ENCODE measurements at places on chromosomes 3 and 15.

DNA sequence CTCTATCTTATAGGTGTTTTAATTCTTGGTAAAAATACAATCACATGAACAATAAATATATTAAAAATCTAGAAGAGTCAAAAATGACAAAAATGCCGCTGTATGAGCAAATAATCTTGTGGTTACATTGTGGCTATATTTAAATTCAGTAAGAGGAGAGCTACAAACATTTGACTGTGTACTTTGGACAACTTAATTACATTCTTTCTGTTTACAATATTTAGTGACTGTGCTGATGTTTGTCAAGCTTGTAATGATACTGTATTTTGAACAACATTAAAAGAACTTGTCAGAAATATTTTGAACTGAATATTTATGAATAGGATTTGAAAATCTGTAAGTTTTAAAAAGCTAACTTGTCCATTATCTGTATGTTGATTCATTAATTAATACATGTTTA, 598.3 kb downstream of the SI start:
- DNase-seq = no peak

DNA sequence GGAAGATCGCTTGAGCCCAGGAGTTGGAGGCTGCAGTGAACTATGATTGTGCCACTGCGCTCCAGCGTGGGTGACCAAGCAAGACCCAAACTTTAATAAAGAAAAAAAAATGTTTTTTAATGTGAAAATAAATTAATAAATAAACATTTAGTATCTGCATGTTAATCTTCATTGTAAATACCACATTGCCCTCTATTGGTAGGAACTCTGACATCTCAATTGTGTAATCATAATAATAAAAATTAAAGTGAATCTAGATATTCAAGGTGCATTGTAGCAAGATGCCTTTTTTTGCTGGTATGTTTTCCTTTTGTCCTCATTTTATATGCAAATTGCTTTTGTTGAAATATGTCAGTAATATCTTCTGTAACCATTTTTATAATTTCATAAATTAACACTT, 95.0 kb upstream of the LIMD1 start:
- DNase-seq = peak; percentile 57

- DNase-seq = peak; percentile 61
Measured at GRCh38 chr3:170419557-170420087, 954 bp downstream of the CLDN11 start.

DNA sequence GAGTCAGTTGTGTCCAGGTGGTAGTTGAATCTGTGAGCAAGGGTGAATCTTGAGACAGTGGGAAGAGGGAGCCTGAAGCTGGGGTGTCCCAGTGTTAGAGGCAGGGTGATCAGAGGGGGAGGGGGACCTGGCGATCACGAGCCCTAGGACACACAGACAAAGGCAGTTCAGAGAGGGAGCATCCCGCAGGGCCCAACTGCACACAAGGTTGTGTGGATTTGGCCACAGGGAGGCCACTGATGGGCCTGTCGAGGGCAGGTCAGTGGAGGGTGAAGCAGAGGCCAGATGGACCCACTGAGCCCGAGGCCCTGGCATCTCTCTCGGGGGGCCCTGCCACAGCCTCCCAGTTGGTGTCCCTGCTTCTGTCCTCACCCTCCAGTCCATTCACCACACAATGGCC, 48.6 kb upstream of the SMAD6 start:
- no peak for DNase-seq

GRCh38 chr15:40582726-40583246, 11.3 kb upstream of the KNL1 start:
- no peak for DNase-seq

DNA sequence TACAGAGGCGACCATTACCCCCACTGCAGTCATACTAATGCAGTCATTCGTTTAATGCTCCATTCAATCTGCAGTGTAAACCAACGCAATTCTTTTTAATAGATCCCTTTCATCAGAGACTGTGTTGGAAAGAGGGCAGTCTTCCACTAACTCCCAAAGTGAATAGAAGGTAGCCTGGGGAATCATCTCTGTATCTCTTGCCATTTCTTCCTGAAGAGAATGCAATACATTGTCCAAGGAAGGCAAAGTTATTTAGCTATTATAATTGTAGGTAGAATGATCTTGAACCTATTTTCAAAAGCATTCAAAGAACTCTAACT, 1.3 kb upstream of the SLITRK3 start:
- no peak for DNase-seq

GRCh38 chr15:77437264-77437663, 16.6 kb downstream of the HMG20A start:
- no peak for DNase-seq

DNA sequence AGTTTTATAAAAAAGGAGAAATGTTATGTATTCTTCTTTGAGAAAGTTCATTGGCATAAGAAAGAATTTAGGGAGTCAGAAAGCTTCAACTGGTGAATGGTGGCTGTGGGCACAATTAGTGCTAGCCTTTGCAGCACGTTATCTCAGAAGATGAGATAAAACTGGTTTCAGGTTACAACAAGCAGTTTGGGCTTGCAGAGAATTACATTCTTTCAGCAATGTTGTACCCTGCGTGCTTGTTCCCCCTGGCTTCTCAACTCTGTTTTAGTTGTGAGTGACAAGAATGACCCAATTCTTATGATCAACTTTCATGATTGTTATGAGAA, 31.6 kb upstream of the ACP3 start:
- no peak for DNase-seq

- DNase-seq = no peak
Measured at GRCh38 chr15:75153087-75153486, 48.6 kb upstream of the C15orf39 start.

GRCh38 chr15:36769098-36769497, 189.7 kb downstream of the CDIN1 start:
- DNase-seq = peak; percentile 82

DNA sequence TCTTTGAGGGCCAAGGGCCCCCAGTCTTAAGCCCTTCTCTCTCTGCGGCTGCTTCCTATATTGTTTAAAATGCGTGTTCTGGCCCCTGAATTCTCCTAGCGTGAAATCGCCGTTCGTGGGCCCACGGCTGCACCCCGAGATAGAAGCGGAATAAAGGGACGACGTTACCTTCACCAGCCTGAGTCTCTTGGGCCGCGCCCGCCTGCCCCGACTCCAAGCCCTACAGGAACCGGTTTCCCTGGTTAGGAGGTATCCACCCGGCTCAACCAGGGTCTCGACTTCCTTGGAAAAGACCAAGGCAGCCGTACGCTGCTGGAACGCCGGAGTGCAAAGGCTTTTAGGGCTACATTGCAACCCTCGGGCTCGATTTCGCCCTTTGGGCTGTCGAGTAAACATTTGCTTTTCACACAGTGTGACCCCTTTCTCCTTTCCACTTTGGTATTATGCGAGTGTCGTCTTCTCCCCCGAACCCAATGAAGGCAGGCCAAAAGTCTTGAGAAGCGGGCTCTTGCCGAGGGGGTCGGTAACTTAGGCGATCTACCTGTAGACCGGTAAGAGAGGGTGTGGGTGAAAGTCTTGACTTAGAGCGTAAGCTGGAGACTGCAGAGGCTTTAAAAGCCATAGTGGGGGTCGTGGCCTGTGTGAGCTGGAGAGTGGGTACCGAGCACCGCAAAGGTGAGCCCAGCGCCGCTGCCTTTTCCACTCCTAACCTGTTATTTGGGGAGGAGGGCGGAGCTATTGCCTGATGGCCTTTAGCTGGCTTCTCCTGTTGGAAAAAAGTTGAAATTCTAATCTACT, 2.0 kb downstream of the TRIM71 start:
- DNase-seq = no peak

- peak; percentile 83 for DNase-seq
Measured at GRCh38 chr3:117997201-117998049, 1037.2 kb downstream of the IGSF11 start.

GRCh38 chr3:109098079-109098644, 19.8 kb downstream of the MORC1 start:
- no peak for DNase-seq

- DNase-seq = peak; percentile 69
Measured at GRCh38 chr15:67049351-67050044, 15.9 kb upstream of the SMAD3 start.

DNA sequence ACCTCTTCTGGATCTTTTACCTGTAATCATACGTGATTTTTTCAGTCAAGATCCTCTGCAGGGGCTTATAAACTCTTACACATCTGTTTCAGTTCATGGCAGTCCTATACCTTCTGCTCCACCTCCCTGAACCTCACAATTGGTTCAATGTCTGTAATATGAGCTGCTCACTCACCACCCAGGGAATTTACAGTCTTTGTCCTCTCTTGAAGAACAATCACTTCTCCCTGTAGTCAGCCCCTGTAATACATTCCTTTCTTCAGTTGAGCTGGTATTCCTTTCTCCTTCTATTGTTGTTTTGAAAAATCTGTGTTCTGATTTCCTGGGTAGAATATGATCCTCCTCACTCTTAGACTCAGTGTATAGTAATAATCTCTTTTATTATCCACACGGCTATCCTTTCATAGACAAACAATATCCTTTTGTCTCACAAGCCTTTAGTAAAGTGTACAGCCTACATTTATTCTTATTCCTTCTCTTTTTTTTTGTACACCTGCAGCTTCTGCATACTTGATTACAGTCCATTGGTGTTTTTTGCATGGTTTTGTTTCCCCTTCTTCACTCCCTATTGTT, 101.8 kb downstream of the NECTIN3 start:
- peak; percentile 64 for DNase-seq

- no peak for DNase-seq
Measured at GRCh38 chr3:15769256-15769915, 28.4 kb downstream of the ANKRD28 start.

GRCh38 chr3:127717357-127718244, 44.8 kb downstream of the ABTB1 start:
- DNase-seq = peak; percentile 81

- no peak for DNase-seq
Measured at GRCh38 chr15:80242802-80243201, 9.2 kb downstream of the CTXND1 start.

- DNase-seq = no peak
Measured at GRCh38 chr15:41853831-41854230, 15.2 kb downstream of the PLA2G4B start.

- no peak for DNase-seq
Measured at GRCh38 chr3:39519554-39520288, 52.2 kb downstream of the MOBP start.

- DNase-seq = no peak
Measured at GRCh38 chr15:68783226-68784058, 37.3 kb downstream of the ANP32A start.

DNA sequence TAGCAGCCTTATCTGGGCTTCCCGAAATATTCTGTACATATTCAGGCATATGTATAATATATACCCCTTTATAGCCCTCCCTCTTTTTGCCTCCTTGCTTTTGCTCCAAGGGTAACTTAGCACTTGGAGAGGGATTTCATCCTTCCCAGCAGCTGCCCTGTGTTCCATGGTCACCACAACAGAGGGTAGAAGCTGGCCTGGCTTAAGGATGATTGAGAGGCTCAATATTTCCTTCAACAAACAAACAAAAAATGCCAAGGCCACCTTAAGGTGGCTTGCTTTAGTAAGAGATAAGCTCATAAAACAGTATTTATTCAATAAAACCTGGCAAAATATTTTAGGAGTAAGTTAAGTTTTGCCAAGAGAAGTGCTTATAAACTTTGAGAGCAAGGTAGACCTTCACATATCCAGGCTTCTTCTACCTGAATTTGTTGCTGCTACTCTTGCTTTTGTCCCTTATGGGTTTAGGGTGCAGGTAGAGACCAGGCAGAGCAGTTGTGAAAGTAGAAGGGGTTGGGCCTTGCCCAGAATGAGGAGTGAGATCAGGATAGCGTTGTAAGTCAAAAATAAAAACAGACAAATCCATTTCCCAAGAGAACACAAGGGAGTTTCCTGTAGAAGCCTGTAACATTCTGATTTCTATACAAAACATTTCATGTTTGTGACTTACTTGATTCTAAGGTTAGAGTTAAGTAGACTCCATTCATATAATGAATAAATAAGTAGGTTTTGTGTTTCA, 52.7 kb upstream of the ATOSA start:
- no peak for DNase-seq

- no peak for DNase-seq
Measured at GRCh38 chr3:12878141-12878574, 36.8 kb upstream of the RPL32 start.

GRCh38 chr3:127015282-127016042, 32.5 kb downstream of the PLXNA1 start:
- no peak for DNase-seq

DNA sequence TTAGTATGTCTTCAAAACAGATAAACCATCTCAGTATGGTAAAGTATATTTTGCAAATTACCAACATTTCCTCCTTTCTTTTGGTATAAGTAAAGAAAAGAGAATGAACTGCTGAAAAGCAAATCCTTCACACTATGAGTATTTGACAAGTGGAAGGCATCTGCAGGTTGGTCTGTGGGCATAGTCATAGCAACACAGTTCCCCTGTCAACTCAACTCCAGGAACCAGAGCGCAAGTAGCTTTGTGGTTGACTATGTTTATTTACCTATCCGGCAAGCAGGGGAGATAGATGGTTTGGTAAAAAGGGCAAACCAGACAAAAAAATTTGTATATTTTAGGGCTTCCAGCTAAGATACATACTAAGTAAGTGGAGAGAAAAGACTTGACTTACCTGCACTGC, 88.3 kb upstream of the PPIB start:
- DNase-seq = no peak

DNA sequence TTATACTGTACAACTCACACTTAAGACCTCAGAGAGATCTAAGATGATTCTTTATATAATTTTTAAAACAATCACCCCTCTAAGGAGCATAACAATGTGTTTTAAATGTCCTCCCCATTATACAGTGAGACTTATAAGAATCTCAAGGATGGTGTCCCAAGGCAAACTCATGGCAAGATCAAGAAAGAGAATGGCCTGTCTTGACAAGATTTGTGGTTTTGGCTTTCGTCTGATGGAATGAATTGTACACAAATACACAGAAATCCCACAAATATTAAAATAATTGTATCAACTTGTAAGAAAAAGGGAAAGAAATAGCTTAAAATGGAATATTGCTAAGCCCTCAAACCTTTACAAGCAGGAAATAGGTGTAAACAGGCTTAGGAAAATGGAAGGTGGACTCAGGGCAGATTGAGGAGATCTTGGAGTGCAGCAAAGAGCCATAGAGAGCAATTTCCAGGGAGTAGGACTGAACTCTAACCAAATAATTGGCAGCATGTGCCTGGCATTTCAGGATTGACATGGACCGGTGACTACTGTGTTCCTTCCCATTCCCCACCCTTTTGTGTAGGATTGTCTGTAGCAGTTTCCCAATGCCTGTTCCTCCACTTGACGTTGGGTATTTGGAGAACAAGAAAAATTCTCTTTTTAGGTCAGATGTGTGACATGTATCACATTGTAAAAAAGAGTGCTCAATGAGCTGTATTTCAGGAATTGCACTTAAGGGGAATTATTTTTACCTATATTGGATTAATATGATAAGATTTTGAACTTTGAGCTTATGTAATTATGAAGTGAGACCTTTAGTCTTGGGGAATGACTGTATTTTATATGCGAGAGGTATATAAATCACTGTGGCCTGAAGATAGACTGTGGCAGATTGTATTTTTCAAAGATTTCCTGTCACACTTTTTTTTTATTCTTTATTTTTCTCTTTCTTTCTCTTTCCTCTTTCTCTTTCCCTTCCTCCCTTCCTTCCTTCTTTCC, 317.8 kb upstream of the SLITRK3 start:
- DNase-seq = no peak

DNA sequence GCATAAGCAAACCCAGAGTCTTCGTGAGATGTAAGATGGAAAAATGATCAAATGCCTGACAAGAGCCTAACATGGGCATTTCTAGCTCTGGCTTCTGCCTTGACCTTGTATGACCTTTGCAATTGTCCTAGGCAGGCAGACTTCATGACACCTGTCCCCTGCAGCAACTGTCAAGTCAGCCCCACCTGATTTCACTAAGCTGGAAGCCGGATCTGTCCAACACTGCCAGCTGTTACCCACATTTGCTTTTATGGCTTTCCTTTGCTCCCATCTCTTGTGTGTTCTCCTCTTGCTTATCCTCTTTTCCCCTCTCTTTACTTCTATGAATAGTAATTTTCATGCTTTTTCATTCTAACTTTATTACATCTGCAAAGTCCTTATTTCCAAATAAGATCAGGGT, 48.5 kb upstream of the TNIK start:
- DNase-seq = no peak
